Progenitor cell of endocrine pancreas (in vitro differentiated cells): ENCODE measurements at places on chromosomes 13 and 19. TPM values are rescaled to one million over a fixed set of nuclear protein-coding genes. Genes with fewer than 3 reads are reported as not detected.
A peak's percentile ranks its signal among the peaks of the same experiment; 100 is the strongest.

GRCh38 chr13:20680416-20681080 is 23.0 kb upstream of the IL17D start:
- H3K36me3 ChIP-seq, result peaks cover 3% of the 10 kb centered on the region
- H3K4me1 ChIP-seq, result peaks cover 18% of the 10 kb centered on the region
- no peak for DNase-seq
- H3K27ac ChIP-seq, result no peak overlapping the region

DNA sequence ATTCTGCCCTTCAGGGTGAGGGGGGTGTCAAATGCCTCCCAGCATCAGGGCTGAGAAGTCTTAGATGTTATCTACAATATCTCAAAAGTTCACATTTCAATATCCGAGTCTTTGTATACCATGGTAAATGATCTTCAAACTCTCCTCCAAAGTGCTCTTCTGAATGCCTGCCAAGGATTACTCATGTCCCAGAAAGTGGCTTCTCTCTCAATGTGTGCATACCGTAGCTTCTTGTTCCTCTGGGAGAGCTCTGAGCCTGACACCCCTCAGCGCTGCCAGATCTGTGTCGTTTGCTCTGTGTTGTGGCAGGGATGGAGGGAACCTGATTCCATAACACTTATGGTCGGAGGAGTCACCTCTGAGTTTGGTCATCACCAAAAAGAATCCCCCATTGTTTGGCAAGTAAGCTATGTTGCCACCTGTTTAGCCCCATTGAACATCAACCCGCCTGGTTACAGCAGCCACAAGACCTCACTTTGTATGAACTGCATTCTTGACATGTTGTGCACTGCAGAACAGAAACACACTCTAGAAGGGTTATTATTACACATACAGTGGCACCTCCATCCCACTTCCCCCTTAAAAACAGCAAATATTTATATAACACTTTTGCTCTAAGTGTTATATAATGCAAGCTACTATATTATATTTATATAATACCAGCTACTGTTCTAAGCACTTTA is 163.1 kb upstream of the MIR17HG start:
- H3K27ac ChIP-seq, result no peak overlapping the region
- peaks cover 11% of the 10 kb centered on the region for H3K4me1 ChIP-seq
- no peak overlapping the region for H3K4me3 ChIP-seq

GRCh38 chr13:94251831-94252608 is 227.5 kb downstream of the DCT start:
- H3K4me3 ChIP-seq, result no peak overlapping the region
- DNase-seq, result no peak
- H3K27me3 ChIP-seq, result no peaks in the 10 kb centered on the region
- peaks cover 21% of the 10 kb centered on the region for H3K4me1 ChIP-seq

DNA sequence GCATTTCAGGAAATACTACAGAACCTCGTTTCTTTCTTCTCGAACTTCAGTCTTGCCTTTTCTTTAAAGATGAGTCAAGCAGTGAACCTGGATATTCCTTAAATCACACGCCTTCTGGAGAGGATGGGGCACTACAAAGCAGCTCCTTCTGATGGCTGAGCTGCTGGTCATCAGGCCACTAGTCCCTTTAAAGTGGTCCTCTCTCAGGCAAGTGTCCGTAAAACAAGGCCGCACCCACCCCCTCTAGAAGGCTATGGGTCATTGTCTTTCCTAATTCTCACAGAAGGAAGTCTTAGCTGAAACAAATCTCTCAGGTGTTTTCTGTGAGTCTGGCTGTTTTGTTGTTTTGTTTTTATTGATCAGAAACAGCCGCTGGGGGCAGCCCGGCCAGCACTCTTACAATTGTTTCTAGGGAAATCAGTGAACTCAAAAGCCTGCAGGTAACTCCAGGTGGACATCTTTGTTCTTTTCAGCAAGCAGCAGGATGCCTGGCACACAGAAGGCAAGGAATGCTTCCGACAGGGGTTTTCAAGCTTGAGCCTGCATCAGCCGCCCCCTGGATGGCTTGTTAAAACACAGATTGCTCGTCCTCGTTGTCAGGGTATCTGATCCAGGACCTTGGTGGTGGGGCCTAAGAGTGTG is 45.4 kb downstream of the MBNL2 start:
- no peak for DNase-seq
- no peaks in the 10 kb centered on the region for H3K27me3 ChIP-seq
- H3K4me3 ChIP-seq, result no peak overlapping the region
- H3K27ac ChIP-seq, result peak overlapping the region; percentile 77
- H3K36me3 ChIP-seq, result peaks cover 9% of the 10 kb centered on the region

DNA sequence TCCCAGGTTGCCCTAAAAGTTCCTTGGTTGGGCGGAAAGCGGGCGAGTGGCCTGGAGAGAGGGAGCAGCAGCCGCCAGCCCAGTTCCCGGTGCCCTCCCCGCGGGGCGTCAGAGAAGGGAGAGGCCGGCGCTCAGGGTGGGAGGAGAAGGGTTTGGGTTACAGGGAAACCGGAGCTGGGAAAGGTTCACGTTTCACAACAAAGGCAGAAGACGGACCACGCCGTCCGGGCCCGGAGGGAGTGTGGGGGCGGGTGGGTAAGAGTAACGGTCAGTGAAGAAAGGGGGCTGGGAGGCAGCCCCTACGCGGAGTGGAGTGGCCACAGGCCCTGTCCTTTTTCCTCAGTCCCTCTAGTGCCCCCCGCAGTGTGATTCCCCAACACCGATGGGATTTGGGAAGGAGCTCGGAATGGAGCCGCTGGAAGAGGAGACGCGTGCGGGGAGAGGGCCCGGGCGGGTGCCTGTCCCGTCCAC is 1.6 kb downstream of the SIX5 start:
- H3K27me3 ChIP-seq, result no peaks in the 10 kb centered on the region
- peak overlapping the region; percentile 79 for H3K4me3 ChIP-seq
- peaks cover 21% of the 10 kb centered on the region for H3K4me1 ChIP-seq
- peaks cover 7% of the 10 kb centered on the region for H3K36me3 ChIP-seq

OVOL3 gene
- total RNA-seq, result 0.47 TPM in 1 of 2 replicates, not detected in the other

SHISA2 gene
- 15.2 and 18.1 TPM in 2 replicates for total RNA-seq

- no peak for DNase-seq
- H3K4me1 ChIP-seq, result no peaks in the 10 kb centered on the region
- H3K27me3 ChIP-seq, result no peaks in the 10 kb centered on the region
- no peaks in the 10 kb centered on the region for H3K36me3 ChIP-seq
- H3K4me3 ChIP-seq, result no peak overlapping the region
Measured at GRCh38 chr13:64936879-64937278, 2293.3 kb downstream of the PCDH9 start.

PEPD gene
- total RNA-seq, result 39.2 and 43.7 TPM in 2 replicates

DNA sequence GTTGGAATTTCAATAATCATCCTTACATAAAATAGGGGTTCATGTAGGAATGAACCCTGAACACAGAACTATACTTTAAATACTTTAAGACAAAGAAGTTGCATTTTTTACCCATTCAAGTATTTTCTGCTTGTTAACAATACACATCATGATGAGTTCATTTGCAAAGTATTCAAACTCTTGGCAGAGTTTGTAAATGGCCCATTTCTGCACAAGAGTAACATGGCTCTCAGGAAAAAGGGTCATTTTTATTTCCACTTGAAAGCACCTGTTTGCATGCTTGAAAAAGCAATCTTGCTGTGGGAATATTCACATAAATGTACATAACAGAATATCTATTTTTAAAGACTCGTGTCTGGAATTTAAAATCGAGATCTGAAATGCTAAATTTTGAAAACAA is 18.1 kb downstream of the ESD start:
- H3K27ac ChIP-seq, result no peak overlapping the region
- no peaks in the 10 kb centered on the region for H3K27me3 ChIP-seq
- H3K4me3 ChIP-seq, result no peak overlapping the region
- no peaks in the 10 kb centered on the region for H3K4me1 ChIP-seq
- H3K36me3 ChIP-seq, result peaks cover 24% of the 10 kb centered on the region
- DNase-seq, result no peak

DNA sequence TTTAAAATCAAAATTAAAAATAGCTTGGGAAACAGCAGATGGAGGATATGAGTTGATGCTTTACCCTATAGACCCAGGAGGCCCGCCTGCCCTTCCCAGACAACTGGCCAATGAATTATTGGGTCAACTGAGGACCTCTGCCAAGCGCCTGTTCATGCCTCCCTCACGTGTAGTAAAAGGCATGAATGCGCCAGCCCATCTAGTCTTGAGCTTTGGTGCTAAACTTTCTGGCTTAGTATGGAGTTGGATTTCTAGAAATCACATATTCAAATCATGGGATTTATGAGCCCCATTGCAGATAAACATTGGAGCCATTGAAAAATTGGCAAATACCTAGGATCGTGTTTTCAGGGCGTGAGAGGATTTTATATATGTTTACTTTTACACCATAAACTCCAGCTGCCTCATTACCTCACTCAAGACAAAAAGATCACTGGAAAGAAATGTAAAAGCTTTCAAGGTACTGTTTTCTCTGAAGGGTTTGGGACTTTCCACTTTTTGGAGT is 47.1 kb downstream of the COL4A2 start:
- no peak overlapping the region for H3K27ac ChIP-seq
- H3K27me3 ChIP-seq, result no peaks in the 10 kb centered on the region
- H3K4me1 ChIP-seq, result peaks cover 5% of the 10 kb centered on the region
- H3K36me3 ChIP-seq, result peaks cover 7% of the 10 kb centered on the region
- no peak for DNase-seq

DCT gene
- total RNA-seq, result 0.20 TPM in 1 of 2 replicates, not detected in the other

DNA sequence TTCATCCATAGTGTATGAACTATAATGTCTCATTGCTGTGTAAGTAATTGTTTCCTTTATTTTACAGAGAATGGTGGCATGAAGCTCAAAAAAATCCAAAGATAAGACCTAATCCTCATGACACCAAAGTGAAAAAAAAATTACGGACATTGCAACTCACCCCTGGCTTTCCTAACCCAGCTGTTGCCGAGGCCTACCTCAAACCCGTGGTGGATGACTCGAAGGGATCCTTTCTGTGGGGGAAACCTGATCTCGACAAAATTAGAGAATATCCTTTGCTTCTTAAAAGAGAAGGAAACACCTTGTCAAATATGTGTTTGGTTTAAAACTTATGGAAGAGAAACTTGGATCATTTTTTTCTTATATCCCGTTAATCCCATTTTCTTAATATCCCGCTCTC is 26.3 kb downstream of the ERCC5 start:
- H3K36me3 ChIP-seq, result peaks cover 29% of the 10 kb centered on the region
- no peaks in the 10 kb centered on the region for H3K27me3 ChIP-seq
- no peak for DNase-seq
- H3K4me3 ChIP-seq, result no peak overlapping the region
- no peak overlapping the region for H3K27ac ChIP-seq

DNA sequence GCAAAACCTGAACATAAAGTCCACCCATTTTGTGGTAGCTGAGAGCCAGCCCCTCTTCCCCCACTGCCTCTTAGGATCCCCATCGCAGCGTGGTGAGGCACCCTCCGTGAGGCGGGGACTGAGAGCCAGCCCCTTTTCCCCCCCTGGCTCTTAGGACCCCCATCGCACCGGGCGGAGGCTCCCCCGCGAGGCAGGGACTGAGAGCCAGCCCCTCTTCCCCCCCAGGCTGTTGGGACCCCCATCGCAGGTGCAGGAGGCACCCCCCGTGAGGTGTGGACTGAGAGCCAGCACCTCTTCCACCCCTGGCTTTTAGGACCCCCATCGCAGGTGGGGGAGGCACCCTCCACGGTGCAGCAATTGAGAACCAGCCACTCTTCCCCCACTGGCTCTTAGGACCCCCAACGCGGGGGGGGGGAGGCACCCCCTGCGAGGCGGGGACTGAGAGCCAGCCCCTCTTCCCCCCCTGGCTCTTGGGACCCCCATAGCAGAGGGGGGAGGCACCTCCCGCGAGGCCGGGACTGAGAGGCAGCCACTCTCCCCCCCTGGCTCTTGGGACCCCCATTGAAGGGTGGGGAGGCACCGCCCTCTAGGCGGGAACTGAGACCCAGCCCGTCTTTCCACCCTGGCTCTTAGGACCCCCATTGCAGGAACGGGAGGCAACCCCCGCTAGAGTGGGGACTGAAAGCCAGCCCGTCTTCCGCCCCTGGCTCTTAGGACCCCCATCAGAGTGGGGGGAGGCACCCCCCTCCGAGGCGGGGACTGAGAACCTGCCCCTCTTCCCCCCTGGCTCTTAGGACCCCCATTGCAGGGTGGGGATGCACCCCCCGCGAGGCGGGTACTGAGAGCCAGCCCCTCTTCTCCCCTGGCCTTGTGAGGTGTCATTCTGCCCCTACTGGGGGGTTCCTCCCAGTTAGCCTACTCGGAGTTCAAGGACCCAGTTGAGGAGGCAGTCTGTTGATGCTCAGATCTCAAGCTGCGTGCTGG is 366.4 kb upstream of the SPRY2 start:
- H3K27me3 ChIP-seq, result no peaks in the 10 kb centered on the region
- no peaks in the 10 kb centered on the region for H3K36me3 ChIP-seq
- H3K27ac ChIP-seq, result no peak overlapping the region
- DNase-seq, result no peak
- no peak overlapping the region for H3K4me3 ChIP-seq

- H3K4me1 ChIP-seq, result peaks cover 8% of the 10 kb centered on the region
- H3K4me3 ChIP-seq, result no peak overlapping the region
- no peak for DNase-seq
- no peaks in the 10 kb centered on the region for H3K36me3 ChIP-seq
Measured at GRCh38 chr13:108427355-108427754, 157.8 kb downstream of the TNFSF13B start.

GRCh38 chr13:70016116-70016515 is 91.5 kb upstream of the ATXN8OS start:
- no peaks in the 10 kb centered on the region for H3K27me3 ChIP-seq
- H3K36me3 ChIP-seq, result no peaks in the 10 kb centered on the region
- DNase-seq, result no peak

ZNF541 gene
- total RNA-seq, result not detected in 2 replicates

- H3K27me3 ChIP-seq, result no peaks in the 10 kb centered on the region
- H3K27ac ChIP-seq, result no peak overlapping the region
- DNase-seq, result no peak
- no peak overlapping the region for H3K4me3 ChIP-seq
Measured at GRCh38 chr19:27846944-27847343, 1366.0 kb downstream of the UQCRFS1 start.

CCDC169 gene
- 5.8 and 6.5 TPM in 2 replicates for total RNA-seq

GRCh38 chr13:89796196-89796595 is 1551.3 kb upstream of the MIR17HG start:
- no peaks in the 10 kb centered on the region for H3K27me3 ChIP-seq
- no peak for DNase-seq
- H3K4me3 ChIP-seq, result no peak overlapping the region
- no peaks in the 10 kb centered on the region for H3K4me1 ChIP-seq

- no peak overlapping the region for H3K4me3 ChIP-seq
- H3K36me3 ChIP-seq, result peaks cover 4% of the 10 kb centered on the region
- H3K27me3 ChIP-seq, result no peaks in the 10 kb centered on the region
- H3K27ac ChIP-seq, result no peak overlapping the region
- DNase-seq, result no peak
Measured at GRCh38 chr13:45257638-45258333, 56.9 kb upstream of the KCTD4 start.

IRGQ gene
- total RNA-seq, result 57.6 and 63.6 TPM in 2 replicates

ZNF730 gene
- 21.3 and 21.8 TPM in 2 replicates for total RNA-seq

TMEM150B gene
- not detected in 2 replicates for total RNA-seq

CYP4F12 gene
- total RNA-seq, result not detected in 2 replicates

DNA sequence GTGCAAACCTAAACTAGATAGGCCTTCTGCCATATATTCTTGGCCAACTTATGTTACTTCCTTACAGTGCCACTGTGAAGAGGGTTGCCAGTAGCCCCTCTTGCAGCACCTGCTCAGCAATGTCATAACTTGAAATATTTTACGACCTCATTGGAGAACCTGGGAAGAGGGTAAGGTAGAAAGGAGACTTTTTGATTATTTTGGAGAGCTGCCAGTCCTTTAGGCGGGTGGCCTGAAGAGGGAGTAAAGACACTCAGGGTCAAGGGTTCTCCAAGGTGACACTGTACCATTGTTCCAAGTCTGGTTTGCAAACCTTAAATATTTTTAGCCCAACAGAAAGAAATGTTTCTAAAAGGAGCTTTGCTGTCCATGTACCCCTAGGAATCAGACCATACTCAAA is 118.3 kb downstream of the FLT1 start:
- H3K4me1 ChIP-seq, result no peaks in the 10 kb centered on the region
- DNase-seq, result no peak
- H3K4me3 ChIP-seq, result no peak overlapping the region
- H3K36me3 ChIP-seq, result no peaks in the 10 kb centered on the region
- H3K27me3 ChIP-seq, result peaks cover 8% of the 10 kb centered on the region
